NCI-H2029 (cell line): ENCODE measurements at places on chromosomes 11 and 22.
A peak's percentile ranks its signal among the peaks of the same experiment; 100 is the strongest.

DNA sequence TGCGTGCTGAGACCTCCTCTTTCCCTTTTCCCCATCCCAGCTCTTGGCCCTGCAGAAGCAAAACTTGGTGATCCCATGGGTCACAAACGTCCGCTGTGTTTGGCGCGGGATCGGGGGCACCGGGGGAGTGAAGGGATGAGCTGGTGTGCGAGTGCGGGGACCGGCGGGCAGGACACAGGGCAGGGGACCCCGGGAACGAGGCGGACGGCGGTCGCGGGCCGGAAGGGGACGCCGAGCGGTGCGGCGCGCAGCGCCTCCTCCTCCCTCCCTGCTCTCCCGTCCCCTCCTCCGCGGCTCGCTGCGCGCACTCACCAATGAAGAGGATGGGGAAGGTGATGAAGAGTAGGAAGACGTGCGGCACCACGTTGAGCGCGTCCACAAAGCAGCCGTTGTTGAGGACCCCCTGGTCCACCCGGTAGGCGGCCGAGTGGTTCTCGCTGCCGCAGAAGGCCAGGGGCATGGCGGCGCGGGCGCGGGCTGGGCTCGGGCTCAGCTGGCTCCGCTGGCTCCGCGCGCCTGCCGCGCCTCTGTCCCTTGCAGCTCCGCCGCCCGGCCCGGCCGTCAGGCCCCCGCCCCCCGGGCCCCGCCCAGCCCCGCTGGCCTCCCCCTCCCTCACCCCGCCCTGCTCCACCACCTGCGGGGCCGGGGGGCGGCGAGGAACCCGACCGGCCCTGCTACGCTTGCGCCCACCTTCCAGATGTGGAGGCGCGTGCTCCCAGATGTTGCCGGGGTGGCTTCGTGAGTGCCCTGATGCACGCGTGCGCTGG, at the start of gene ABCC8:
ABCC8 (minus strand) TSS at position 529 of the 767 bp plus-strand sequence; CDS start at position 460, 69 bp downstream.
- DNase-seq, result no peak

DNA sequence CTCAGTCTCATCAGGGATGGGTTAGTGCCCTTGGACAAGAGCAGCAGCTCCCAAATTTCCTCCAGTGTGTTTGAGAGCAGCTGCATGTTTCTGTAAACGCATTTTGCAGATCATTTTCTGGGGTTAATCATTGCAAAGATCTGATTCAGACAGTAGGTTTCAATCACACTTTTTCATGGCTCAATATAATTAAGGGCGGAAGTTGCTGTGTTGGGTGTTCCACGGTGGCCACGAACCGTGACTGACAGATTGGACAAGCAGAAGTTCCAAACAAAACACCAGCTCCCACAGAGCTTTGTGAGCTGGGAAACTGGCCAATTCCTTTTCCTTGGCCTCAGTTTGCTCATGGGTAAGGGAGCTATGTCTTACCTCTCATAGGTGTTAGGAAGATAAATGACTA, 8.4 kb upstream of the RASSF10 start:
- DNase-seq, result no peak

GRCh38 chr11:2428322-2428795, 16.0 kb downstream of the TRPM5 start:
- peak; percentile 33 for DNase-seq

- DNase-seq, result no peak
These were observed 627 bp upstream of the PEX26 start for GRCh38 chr22:18077087-18077638.

DNA sequence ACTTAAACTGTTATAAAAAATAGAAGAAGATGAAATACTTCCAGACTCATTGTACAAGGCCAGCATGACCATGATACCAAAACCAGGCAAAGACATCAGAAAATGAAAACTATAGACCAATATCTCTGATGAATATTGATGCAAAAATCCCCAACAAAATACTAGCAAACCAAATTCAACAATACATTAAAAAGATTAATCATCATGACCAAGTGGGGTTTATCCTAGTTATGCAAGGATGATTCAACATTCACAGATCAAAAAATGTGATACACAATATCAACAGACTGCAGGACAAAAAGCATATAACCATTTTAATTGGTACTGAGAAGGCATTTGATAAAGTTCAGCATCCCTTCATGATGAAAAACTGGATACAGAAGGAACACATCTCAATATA, 824.5 kb upstream of the RAG2 start:
- no peak for DNase-seq

- no peak for DNase-seq
These were observed 63.0 kb downstream of the PPFIBP2 start for GRCh38 chr11:7576726-7577290.

- peak; percentile 44 for DNase-seq
These were observed 195.3 kb downstream of the BRD1 start for GRCh38 chr22:49632199-49633009.

- no peak for DNase-seq
These were observed 854.4 kb upstream of the CCDC90B start for GRCh38 chr11:84140386-84141169.

DNA sequence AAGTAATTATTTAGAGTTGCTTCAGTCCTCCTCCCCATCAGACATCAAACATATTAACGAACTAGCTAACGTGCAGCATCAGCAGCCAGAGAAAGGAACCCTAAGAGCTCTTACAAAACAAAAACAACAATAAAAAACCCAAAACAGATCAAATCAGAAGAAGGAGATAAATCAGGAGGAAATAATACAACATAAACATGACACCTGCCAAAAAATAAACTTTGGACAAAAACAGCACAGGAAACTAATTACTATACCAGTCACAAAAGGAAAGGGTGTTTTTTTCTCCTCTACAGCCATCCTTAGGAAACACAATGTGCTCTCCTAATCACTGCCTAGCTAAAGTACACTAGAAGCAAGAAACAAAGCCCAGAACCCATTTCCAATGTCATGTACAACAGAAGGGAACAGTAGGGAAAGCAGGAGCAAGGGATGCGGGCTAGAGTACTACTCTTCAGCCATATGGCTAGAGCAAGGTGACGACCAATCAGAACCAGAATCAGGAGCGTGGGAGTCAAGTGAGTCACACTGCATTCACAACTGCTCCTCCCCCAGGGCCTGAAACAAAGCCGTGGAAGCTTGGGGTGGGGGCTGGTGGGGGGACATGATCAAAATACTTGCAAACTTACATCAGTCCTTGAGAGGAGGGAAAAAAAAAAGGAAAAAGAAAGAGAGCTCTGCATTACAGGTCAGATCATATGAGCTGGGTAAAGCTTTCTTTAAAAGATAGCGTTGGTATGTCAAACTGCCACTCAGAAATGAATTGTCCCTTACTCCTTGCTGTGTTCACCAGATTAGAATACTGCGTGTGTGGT, 60.4 kb downstream of the LARGE2 start:
- no peak for DNase-seq

GRCh38 chr11:106091480-106092123, 14.1 kb downstream of the AASDHPPT start:
- no peak for DNase-seq

DNA sequence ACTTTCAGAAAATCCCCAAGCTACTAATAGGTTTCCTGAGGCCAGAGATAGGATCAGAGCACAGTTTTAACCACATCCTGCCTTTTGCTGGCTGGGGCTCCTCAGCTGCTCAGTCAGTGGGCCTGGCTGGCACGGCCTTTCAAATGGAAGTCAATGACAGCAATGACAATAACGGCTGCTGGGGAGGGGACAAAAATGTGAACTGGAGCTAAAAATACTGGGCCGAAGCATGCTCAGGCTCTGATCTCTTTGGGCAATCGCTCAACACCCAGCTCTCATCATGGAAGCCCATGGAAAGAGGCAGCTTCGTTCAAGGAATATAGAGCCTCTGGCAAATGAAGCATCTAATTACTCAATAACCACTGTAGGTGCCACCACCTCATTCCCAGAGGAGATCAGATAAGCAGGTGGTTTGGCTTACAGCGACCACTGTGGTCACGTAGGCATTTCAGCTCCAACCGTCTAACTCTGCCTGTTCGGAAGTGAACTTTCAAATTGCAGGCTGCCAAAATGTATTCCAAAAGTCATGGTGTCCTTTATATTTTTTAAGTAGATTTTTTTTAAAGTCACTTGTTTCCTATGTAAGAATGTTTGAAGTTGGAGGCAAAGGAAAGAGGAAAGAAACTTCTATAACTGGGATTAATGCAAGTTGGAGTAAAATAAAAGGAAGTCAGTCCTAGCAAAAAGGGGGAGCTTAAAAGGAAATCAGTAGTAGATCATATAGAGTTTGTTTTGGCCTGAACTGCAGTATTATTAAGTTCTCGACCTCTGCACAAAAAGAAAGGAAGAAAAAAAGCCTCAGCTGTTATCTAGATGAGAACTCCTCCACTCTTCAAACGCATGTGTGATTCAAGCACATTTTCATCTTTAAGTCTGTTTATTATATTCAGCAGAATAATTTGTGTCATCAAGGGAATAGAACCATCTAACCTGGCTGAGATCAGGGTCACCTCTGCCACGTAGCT, 14.1 kb downstream of the WT1 start:
- DNase-seq, result no peak

DNA sequence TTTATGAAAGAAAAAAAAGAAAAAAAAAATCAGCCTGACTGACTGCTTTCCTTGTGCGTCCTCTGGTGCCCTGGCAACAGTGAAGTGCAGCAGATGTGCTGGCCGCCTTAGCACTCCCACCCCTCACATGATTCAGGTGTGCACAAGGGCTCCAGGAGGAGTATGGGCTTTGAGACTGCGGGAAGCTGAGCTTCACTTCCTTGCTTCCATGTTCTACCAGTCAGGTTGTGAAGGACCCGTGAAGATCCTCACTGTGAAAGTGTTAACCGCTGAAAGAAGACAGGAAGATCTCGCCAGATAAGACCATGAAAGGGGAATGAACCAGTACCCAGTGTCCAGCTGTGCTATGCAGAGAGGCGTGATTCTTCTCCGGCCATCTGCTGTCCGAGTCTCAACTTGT, 48.2 kb downstream of the HIRA start:
- no peak for DNase-seq

DNA sequence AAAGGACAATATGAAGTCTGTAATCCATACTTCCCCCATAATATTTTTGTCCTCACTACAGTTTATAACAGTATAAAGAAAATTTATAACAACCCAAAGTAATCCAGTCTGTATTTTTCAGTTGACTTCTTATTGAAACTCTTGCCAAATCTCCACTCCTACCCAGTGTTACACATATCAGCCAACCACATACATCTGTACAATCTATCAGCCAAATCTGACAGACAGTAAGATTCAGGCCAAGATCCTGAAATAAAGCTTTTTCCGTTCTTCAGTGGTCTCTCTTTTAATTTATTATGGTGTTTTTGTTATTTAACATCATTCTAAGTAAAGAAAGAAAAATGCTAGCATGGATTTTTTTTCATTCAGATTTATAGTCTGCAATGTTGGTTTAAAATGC, 2370.9 kb upstream of the RAG2 start:
- DNase-seq, result no peak

DNA sequence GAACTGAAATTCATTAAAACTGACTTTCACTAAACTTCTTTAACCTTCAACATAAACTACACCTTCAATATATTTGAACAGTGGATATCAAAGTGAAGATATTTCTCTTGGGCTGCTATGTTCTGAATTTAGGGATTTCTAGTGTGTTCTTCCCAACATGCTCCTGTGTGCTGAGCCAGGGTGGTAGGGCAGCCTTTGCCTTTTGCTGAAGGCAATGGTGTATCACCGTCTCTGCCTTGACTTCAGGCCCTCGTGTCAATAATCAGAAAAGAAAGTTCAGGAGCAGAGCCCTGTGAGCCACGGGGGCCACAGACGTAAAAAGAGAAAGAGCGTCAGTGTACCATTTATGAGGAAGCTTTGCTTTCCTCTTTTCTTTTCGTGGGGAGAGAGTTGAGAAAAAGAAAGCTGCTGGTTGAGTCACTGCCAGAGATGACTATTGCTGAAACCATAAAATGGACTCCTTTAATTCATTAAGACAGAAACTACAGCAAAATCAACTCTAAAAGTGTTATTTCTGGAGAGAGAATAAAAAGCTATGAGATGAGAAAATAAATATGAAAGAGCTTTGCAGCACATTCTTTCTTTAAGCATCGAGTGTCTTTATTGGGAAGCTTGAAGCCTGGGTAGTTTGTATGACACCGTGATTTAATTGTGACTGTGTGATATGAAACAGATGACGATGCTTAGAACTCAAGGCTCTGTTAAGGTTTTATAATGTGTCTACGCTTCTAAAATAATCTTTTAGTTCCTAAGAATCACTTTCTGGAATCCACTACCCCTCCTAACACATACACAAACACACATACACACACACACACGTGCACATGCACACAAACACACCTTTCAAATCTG, 271.8 kb upstream of the MTNR1B start:
- no peak for DNase-seq

DNA sequence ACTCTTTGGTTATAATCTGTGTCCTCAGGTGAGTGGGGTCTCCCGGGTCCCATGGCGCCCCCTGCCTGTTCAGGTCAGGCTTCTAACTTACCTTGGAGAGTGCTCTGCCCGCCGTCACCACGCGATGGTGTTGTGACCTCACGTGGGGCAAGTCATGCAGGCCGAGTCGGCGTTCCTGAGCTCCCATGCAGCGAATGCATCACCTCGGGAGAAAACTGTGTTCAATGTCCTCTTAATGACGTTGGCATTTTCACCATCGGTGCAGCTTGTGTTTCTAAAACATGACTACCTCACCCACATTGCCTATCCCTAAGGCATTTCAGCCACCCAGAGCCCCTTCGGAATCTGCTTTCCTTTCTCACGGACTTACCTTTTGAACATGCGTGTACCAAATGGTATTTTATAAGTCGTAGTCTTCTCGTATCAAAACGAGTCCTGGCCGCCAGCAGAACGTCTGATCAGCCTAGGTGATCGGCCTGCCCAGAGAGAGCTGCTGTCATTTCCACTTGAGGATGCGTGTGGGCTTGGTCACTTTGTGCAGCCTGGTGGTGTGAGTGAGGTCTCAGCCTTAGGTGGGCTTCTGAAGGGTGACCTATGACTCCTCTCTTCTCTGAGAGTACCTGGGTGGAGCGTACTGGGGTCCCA, 64.8 kb downstream of the TBC1D22A start:
- DNase-seq, result no peak

DNA sequence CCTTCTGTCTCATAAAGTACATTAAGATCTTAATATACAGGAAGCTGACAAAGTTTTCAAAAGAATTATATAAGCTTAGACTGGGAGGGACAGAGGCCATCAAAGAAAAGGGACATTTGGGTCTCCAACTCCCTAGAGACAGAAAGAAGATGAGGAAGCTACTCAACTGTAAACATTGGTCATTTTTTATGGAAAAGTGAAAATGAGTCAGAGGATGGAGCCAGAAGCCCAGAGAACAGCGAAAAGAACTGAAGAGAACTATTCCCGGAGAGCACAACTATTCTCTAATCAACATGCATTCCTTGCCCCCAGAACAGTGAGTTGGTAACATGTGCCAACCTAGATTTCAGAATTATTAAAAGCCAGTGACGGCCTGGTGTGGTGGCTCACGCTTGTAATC, 779.3 kb downstream of the DLG2 start:
- no peak for DNase-seq

DNA sequence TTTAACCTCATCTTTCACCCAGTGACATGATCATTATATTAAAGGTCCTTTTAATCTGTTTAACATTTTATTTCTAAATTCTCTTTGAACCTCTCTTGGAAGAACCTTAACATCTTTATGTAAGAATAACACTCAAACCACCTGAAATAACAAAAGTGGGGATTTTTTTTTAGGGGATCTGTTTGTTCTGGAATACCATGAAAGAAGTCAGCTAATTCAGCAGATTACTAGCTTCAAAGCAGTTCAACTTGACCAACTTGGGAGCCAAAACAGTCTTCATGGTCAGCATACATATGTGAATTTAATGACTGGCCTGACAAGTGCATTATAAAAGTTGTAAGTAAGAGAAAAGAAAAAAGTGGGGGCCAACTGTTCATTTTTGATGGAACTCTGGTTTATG, 52.3 kb downstream of the CCDC34 start:
- no peak for DNase-seq

- DNase-seq, result no peak
These were observed 1.8 kb upstream of the VSTM5 start for GRCh38 chr11:93852242-93852641.

GRCh38 chr11:5550440-5551095, 2.2 kb upstream of the OR52H1 start:
- DNase-seq, result no peak
